Erythroblast (primary cell): ENCODE measurements at places on chromosomes 3 and 15.

- DNase-seq: no peak
Observed at GRCh38 chr3:105422645-105423044, 55.9 kb downstream of the ALCAM start.

- DNase-seq: no peak
Observed at GRCh38 chr3:48832684-48833083, 15.0 kb downstream of the PRKAR2A start.

DNA sequence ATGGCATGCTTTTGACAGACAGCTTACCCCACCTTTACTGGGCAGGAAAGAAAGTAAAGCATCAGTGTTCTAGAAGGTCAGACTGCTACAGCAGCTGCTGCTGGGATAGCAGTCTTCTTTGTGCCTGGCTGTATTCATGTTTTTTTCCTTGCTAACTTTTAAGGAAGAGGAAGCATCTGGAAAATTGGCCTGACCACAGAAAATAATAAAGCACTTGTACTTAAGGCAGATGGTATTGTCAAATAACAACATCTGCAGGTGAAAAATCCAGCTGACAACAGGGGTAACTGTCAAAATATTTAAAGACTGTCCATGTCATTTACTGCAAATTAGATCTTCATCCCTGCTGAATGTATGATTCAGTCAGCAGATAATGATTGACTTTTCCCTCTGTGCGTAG lies 229.0 kb downstream of the OXSM start:
- no peak for DNase-seq

GRCh38 chr15:56537881-56538280 lies 72.9 kb upstream of the MNS1 start:
- no peak for DNase-seq

DNA sequence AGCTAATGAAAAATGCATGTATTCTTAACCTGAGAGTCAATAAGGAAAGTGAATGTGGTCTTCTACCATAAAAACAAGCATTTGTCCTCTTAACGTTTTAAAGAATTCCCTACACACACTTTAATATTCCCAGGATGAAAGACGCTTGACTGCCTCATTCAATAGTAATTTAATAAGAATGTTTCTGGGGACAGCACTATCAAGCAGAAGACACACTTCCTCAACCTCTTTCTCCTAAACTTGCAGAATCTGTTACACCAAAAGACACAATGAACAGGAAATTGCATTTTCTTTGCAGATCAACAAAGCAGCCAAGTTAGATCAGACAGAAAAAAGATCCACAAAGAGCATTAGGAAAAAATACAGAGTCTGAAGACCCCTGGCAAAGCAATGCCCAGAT lies 97.7 kb downstream of the PLCH1 start:
- no peak for DNase-seq

GRCh38 chr15:95464509-95464908 lies 866.0 kb upstream of the NR2F2 start:
- no peak for DNase-seq

- no peak for DNase-seq
Observed at GRCh38 chr3:39289107-39289506, 9.3 kb upstream of the CX3CR1 start.

DNA sequence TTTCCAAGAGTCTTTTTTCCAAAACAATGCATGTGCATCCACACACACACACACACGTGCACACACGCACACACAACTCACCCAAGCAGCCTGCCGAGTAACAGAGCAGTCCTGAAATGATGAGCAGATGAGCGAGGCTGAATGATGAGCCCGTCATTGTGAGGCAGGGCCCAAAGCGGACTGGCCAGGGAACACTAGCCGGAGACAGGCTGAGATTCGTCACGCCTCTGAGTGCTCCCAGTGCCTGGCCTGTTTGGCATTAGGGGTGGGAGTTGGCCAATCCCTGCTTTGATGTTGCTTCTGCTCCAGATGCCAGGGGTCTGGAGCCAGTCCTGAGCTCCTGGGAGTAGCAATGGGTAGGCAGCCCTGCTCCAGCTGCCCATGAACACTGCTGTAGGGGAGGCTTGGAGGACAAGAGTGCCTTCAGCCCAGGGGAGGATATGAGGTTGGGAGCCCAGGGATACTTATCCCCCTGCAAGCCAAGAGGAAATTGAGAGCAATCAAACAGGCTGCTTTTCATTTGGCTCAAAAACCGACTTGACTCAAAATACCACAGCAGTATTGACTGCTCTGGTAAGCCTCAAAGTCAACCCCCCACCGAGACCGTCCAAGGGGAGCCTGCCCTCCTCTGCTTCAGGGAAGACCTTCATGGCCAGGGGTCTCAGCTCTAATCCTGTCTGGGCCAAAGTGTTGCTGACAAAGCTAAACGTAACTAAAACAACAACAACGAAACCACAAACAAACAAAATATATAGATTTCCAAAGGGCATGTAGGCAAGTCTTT lies 22.9 kb downstream of the COLQ start:
- no peak for DNase-seq
